Tibial nerve (tissue), 4 donors: ENCODE measurements at places on chromosomes 6 and 20.

DNA sequence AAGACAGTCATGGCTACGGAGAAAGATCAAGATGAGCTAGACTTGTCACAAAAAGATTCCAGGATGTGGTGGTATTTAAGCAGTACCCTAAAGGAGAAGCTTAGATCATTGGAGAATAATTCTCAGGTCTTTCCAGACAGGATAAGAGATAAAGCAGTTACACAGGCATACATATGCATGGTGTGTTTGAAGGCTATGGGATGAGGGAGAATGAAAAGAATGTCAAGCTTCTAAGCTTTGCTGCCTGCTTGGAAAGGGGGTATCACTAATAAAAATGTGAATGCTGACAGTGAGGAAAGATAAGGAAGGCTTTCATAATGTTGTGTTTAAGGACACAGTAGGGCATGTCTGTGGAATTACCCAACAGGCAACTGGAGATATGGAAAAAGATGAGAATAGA lies 28.1 kb downstream of the RWDD2A start:
- no peak for DNase-seq

DNA sequence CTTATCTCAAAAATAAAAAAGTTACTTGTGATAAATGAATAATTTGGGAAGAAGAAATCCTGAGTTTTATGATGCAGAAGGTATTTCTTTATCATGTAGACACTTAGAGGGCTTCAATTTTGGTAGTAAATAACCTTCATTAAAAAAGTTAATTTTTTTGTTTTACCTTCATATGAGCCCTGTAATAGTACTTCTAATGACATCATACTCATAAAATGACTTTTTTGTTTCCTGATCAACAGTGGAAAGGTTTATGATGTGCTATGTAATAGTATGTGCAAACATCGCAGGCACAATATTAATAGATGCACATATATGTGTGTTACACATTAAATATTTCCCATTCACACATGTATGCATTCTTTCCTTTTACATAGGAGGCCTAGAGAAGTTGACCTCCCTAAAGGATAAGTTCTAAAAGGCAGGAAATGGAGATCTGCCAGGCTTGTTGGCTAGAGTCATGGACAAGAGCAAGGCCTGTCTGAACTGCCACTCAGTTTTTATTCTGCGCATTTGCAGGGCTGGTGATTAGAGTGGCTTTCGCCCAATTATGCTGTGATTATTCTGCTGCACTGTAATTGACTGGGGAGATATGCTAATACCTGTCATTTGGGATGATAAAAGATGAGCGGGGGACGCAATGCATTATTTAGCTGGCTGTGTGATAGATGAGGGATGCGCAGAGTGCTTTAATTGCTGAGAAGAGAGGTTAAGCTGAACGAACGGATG lies 272.6 kb downstream of the TMEM242 start:
- DNase-seq = no peak

DNA sequence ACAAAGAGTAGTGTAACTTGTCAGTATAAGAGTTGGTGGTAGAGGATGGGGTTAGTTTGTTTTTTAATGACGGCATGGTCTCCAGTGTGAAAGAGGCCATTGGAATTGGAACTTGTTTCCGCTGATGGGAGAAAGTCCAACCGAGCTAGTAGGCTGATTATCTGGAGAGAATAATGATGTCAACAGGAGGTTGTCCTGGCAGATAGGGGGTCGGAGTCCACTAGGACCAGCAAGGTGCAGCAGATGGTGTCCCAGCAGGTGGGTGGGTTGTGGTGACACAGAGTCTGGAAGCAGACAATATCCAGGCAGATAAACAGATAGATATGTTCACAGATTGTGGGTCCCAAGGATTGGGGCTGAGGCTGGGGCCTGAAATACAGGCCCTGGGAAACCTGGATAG lies 35.1 kb downstream of the PKIB start:
- DNase-seq = no peak

- no peak for DNase-seq
Measured at GRCh38 chr6:72553531-72554511, 68.0 kb upstream of the KCNQ5 start.

DNA sequence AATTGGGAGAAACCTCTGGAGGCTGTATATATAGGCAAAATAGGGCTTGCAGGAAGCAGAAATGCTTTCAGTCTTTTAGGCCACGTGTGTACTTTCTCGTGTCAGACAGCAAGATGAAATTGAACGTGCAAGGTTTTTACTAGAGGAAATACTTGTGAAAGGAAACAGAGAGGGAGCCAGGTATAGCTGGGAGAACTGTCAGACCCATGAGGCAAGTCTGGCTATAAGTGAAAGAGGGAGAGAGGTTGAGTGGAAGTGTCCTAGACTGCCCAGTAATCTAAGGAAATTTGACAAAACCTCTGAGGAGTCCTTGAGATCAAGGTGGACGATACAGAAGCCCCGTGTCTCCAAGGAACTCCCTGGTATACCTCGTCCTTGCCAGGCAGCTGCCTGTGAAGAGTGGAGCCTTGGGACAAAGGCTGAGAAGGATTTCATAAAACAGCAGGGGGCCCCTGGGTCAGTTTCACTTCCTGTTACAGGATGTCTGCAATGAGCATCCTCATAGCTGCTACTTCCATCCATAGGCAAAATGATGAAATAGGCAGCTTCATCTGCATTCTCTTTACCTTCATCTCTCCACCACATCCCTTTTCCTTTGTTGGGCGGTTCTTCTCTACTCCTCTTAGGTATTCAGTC lies 114.4 kb upstream of the MAP3K7 start:
- DNase-seq = no peak

GRCh38 chr6:161347125-161347524 lies 73.3 kb upstream of the AGPAT4 start:
- no peak for DNase-seq

GRCh38 chr6:83199173-83199862 lies 6.2 kb downstream of the RWDD2A start:
- no peak for DNase-seq

DNA sequence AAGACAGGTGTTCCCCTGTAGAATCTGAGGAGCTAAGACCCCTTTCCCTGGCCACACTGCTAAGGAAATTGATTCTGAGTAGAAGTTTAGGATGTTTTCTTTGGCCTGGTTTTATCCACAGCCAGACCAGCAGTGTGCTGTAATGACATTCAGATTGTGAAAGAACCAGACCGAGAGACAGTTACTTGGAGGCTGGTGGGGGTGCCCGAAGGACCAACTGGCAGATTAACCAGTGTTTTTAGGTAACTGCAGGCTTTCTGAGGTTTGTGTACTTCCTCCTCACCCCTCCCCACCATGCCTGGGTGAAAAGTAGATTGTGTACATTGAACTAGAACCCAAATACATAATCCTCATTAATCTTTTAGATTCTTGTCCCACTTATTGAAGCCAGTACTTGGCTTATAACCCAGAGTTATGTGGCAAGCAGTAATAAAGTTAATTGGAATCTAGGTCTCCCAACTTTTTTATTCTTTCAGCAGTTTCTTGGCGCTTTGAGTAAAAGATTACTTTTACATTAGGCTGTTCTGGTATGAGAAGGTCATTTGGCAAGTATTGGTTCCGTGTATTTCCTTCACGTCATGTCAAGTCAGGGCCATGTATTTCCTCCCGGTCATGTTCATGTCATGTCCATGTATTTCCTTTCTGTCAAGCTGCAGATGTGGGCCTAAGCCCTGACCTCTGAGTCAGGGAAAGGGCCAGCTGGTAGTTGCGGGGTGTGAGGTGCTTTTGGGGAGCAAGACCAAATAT lies 93.7 kb downstream of the TCP11 start:
- DNase-seq = no peak

- DNase-seq = no peak
Measured at GRCh38 chr20:11895861-11896387, 21.8 kb upstream of the BTBD3 start.

DNA sequence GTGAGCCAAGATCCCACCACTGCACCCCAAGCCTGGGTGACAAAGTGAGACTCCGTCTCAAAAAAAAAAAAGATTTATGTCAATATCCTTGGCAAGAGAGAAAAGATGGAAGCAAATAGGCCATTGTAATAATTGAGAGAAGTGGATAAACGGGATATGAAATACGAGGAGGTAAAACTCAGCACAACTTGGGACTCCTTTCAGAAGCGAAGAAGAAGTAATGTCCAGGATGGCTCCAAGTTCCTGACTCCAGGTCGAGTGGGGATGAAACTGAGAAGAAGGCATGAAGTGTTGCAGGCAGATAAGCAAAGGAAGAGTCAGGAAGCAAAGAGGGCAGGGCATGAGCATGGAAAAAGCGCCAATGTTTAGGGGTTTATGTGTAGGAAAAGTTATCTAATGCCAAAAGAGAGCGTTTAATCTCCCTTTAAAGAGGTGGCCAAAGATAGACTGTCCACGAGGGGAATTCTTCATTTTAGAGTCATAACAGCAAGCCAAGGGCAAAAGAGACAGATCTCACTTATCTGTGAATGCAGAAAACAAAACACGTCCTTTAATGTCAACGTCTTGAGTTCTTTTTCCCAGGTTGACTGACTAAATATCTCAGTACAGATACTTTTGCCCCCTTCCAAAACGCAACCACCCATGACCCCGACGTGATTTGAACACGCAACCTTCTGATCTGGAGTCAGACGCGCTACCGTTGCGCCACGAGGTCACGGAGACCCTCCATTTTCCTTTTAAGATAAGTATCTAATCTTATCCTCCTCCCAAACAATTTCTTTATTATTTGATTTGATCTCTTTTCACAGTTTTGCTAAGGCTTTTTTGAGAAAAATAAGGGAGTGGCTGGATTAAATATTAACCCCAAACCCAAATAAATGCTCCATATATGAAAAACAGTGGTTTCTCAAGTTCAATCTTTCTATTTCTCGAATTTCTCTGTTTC lies 46.3 kb upstream of the BTN3A2 start:
- DNase-seq = no peak

- DNase-seq = no peak
Measured at GRCh38 chr20:57619051-57619831, 985 bp downstream of the ZBP1 start.

DNA sequence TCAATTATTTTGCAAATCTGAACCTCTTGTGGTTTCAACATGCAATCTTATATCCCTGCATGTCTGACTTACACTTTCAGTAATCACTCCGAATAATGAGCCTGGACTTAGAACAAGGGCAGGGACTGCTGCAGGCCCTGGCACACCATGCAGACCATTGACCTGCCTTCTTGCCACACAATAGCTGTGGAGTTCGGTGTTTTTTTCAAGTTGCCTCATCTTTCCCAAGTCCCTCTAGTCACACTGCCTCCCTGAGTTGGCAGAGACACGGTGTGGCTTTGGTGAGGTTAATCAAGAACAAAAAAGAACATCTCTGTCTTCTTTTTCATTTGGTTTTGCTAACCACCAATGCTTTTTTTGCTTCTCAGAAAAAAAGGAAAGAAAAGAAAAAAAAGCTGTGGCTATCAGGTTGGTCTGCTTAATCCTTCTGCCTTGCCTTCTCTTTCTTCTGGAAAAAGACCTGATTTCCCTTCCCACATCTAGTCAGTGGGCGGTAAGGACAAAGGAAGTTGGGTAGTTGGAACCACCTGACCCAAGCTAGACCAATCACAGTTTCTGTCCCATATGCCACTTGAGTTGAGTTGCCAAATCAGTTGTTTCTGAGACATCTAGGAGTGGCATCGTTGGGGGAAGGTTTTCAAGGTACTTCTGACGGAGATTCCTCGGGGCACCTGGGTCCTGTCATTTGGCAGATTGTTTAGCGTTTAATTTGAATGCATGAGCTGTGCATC lies 55.9 kb upstream of the TASP1 start:
- DNase-seq = no peak

GRCh38 chr6:29892696-29893095 lies 49.6 kb upstream of the HLA-A start:
- DNase-seq = no peak

GRCh38 chr20:43832961-43833360 lies 81.7 kb upstream of the TOX2 start:
- no peak for DNase-seq

DNA sequence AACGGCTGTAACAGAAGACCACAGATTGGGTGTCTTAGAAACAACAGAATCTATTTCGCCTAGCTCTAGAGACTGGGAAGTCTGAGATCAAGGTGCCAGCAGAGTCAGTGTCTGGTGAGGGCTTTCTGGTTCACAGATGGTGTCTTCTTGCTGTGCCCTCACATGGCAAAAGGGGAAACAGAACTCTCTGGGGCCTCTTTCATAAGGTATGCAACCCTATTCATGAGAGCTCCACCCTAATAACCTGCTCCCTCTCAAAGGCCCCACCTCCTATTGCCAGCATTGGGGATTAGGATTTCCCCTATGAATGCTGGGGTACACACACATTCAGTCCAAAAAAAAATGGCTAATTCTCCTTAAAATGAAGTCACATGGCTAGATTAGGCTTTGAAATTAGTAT lies 10.0 kb downstream of the TXNDC5 start:
- DNase-seq = no peak

DNA sequence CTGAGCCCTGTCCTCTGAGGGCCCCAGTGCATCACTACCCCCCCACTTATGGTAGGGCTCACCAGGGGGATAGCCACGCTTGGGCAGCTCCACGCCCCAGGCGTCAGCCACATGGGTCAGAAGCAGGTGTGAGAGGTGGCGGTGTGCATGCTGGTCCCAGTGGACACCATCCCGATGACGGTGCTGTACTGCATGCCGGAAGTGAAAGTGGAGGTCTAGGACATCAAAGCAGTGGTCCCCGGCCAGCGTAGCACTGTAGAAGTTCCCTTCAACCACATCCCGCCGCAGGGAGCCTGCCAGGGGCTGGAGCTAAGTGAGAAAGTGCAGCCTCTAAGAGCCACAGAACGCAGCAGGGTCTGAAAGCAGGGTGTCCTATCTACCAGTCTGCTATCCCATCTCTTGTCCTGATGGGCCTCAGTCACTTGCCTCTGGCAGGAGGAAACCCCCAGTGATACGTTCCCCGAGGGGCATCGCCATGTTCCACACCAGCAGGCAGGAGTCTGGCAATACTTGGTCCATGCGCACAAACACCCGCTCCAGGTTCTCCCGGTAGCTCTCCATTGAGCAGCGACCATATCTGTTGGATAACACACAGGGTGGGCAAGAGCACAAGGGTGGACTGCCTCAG lies 2.2 kb downstream of the PCED1A start:
- no peak for DNase-seq

DNA sequence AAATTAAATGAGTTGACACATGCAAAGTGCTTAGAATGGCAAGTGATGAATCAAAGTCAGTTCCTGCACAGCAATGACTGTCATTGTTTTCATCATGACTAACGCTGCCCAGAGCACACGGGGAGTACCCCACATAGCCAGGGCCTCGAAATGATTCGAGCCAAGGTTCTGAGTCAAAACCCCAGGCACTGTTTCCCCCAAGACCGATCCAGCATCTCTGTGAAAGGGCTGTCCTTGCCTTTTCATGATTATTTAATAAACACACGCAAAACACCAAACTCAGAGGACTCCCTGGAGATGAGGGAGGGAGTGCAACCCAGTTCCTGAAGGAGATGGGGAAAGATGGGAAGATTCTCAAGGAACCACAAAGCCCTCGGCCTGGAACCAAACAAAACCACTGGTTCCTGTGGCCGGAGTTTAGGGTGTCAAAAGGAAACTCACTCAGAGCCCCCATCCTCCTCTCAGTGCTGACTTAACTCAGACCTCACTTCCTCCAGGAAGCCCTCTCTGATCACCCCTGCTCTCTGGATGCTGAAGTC lies 3.8 kb downstream of the PREX1 start:
- peak; percentile 15 for DNase-seq

DNA sequence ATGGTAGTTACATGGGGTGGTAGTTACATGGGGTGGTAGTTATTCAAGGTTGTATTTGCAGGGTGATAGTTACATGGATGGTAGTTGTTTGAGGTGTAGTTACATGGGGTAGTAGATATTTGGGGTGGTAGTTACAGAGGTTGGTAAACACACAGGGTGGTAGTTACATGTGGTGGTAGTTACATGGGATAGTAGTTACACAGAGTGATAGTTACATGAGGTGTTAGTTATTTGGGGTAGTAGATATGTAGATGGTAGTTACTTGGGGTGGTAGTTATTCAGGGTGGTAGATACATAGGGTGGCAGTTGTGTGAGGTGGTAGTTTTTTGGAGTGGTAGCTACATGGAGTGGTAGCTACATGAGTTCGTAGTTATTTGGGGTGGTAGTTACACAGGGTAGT lies 221.3 kb upstream of the CST7 start:
- DNase-seq = no peak
